Fibroblast of mammary gland (primary cell): ENCODE measurements at places on chromosomes 2 and 18.

- no peak for DNase-seq
Measured at GRCh38 chr2:185375731-185376130, 362.9 kb upstream of the FSIP2 start.

GRCh38 chr2:82239176-82239575, 1934.6 kb upstream of the LRRTM1 start:
- DNase-seq, result no peak

DNA sequence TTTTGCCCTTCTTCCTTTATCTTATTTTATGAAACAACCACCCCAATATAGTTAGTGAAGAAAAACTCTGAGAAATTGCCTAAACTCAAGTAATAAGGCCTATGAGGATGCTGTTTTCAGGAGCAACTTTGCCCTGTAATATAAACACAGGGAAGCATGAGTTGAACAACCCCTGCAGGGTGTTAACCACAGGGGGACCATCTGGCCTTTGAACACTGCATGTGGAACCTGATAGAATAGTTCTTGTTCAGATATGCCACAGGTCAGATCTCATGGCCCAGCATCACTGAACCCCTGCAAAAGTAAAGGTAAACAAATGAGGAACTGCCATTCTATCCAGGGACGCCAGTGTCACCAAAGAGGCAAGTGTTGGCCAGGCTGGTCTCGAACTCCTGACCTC, 82.6 kb downstream of the MAPK4 start:
- DNase-seq, result no peak

GRCh38 chr2:96486696-96487095, 18.5 kb downstream of the NEURL3 start:
- no peak for DNase-seq

DNA sequence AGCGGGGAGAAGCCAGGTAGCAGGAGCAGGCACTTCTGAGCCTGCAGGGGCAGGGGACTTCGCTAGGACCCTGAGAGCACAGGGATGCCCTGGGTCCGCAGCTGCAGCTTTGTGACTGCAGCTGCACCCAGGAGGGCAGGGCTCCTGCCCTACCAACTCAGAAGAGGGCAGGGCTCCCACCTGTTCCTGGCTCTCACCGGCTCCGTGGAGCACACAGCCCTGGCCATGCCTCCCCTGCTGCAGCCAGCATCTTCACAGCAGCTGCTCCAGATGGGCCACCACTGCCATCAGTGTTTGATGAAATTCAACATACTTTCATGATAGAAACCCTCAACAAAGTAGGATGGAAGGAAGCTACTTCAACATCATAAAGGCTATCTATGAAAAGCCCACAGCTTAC, 92.7 kb downstream of the FAM210A start:
- DNase-seq, result no peak

- no peak for DNase-seq
Measured at GRCh38 chr2:183521911-183522310, 397.7 kb downstream of the NUP35 start.
